ENCODE measurements at places on chromosomes 2 and 18.

DNA sequence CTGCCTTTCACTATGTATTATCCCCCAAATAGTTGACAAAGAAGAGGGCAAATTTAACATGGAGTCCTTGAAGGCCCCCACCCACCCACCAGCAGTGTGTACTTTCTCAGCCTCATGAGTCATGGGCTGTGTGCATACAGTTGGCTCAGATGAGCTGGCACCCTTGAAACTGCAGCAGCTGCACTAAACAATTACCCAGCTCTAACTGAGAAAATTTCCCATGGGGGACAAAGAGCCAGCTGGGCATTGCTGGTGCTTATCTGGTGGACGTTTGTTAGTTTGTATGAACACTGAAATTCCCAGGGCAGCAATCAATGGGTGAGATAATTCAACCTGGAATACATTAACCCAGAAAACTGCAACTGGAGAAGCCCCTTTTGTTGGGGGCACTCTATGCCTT, 131.7 kb downstream of the GCA start:
- DNase-seq = no peak

GRCh38 chr18:25503567-25504081, 151.7 kb upstream of the ZNF521 start:
- DNase-seq = no peak

- DNase-seq = no peak
These were observed 157.0 kb downstream of the EML6 start for GRCh38 chr2:54880428-54880827.

DNA sequence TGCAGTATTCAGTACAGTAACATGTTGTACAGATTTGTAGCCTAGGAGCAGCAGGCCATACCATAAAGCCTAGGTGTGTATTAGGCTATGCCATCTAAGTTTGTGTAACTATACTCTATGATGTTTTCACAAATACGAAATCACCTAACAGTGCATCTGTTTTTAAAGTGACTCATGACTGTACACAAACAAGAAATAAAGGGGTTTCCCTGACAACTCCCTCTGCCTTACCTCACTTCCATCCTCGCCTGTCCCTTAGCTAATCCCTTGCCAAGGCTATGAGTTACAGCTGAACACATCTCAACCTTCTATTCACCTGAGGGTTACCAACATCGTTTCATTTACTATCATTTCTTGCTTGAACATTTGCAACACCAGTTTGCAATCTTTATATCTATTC, 78.6 kb upstream of the RPRM start:
- DNase-seq = no peak

- DNase-seq = no peak
These were observed 86.0 kb downstream of the ACSL3 start for GRCh38 chr2:222946700-222947287.

GRCh38 chr18:21593540-21594257, 6.8 kb downstream of the ESCO1 start:
- no peak for DNase-seq

DNA sequence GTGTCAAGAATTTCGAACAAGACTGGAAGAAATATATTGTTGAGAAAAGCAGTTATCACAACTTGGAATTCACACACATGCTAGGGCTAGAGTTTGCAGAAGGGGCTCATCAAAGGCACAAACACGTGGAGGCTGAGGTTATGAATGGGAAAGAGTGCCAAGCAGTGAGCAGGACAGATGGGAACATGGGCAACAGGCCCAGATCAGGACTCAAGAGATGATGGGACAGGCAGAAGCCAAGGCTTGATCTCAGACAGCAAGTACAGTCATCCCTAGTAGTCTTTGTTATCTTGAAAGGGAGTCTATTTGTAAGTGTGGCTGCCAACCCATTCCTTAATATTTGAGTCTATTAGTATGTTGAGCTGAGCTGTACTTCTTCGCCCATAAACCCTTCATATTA, 22.2 kb upstream of the EPC2 start:
- DNase-seq = no peak

- no peak for DNase-seq
These were observed 81.5 kb upstream of the CD226 start for GRCh38 chr18:70029163-70029562.

- DNase-seq = no peak
These were observed 40.3 kb downstream of the DAPL1 start for GRCh38 chr2:158835431-158835830.

- no peak for DNase-seq
These were observed 18.9 kb downstream of the MBD5 start for GRCh38 chr2:148039783-148040182.

GRCh38 chr2:66700677-66701066, 265.7 kb downstream of the MEIS1 start:
- DNase-seq = no peak

DNA sequence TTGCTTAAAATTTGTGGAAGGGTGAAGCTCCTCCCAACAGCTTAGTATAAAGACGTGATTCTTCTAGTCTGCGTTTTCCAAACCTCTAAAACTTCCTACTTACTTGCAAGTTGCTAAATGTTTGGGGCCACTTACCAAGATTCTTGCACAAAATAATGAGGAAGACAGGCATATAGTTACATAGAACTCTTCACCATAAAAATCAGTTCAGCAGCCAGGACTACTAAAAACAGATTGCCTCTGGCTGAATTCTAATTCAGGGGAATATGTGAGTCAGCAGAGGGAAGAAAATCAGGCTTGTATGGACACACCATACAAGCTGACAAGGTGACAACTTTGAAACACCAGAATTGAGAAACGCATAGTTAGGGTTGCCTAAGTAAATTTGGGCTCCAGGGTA, 2.8 kb upstream of the PEX13 start:
- DNase-seq = no peak

- DNase-seq = no peak
These were observed 69.7 kb downstream of the TGOLN2 start for GRCh38 chr2:85257970-85258605.

GRCh38 chr2:113799375-113799774, 42.9 kb upstream of the SLC35F5 start:
- DNase-seq = no peak

- DNase-seq = peak; percentile 20
These were observed 27.2 kb upstream of the CYTIP start for GRCh38 chr2:157471078-157471477.

- DNase-seq = peak; percentile 78
These were observed 21.7 kb downstream of the DDX18 start for GRCh38 chr2:117835990-117836760.

GRCh38 chr18:44723411-44723810, 42.7 kb downstream of the SETBP1 start:
- no peak for DNase-seq
